ENCODE measurements at places on chromosomes 7 and 10.

DNA sequence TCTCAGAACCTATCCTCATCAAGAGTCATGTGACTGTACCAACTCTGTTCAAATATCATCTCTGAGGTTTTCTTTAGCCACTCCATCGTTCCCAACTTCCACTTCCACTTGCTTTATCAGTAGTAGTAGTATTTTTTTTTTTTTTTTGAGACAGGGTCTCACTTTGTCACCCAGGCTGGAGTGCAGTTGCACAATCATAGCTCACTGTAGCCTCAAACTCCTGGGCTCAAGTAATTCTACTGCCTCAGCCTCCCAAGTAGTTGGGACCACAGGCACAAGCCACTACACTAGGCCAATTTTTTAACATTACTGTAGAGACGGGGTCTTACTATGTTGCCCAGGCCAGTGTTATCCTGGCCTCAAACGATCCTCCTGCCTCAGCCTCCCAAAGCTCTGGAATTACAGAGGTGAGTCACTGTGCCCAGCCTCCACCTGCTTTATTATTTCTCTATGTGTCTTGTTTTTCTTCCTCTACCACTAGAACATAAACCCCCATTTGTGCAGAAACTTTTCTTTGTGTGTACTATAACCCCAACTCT is 5.9 kb downstream of the NCAPG2 start:
- no peak for DNase-seq

GRCh38 chr10:112124866-112125265 is 58.7 kb downstream of the GPAM start:
- DNase-seq = no peak

DNA sequence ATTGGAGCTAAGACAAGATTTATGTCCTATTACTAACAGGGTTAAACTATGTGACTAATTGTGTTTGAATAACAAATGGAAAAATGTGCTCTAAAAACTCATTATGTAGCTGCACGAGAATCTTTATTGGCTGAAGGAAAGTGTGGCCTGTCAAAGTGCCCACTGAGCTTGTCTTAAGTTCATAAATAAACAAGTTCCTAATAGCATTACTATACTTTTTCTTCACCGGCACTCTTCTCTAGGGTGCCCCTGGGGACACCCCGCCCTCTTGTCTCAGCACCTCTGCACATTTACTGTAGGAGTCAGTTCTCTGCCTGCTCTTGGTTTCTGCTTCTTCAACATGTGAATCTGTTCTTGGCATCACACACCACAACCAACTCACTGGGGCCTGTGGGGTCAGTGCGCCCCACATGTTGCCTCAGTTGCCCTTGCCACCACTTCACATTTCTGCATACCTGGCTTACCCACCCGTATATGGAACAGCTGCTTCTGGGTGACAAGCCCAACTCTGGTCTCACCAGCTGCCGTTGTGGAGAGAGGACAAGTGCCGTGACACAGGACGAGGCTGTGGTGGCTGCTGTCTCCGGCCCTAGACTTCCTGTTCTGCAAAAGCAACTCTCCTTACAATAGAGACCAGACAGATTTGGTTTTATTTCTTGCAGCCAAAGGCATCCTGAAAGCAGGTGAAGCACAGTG is 96.3 kb upstream of the DDC start:
- DNase-seq = no peak

DNA sequence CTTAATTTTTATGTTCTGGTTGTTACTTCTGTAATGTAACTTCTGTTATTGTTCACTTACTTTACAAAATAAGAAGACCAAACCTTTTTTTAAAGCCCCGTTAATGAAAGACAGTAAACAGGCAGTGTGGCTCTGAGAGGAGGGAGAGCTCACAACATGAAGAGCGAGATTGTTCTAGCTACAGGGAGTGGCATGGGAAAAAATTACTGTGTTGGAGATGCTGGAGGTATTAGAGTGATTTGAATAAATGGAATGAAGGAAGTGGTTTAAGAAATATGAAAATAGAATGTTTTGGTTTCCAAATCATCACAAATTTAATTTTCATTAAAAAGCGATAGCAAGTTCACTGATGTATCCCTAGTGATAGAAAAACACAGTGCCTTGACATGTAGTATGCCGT is 31.8 kb downstream of the REEP3 start:
- no peak for DNase-seq

GRCh38 chr10:24272374-24272773 is 63.4 kb downstream of the KIAA1217 start:
- DNase-seq = no peak

GRCh38 chr7:124893140-124893827 is 36.3 kb downstream of the POT1 start:
- DNase-seq = no peak
